Glutamatergic neuron (in vitro differentiated cells): ENCODE measurements at places on chromosomes 3 and 15. TPM values are rescaled to one million over a fixed set of nuclear protein-coding genes. Genes with fewer than 3 reads are reported as not detected.

Gene SOX14
- not detected for total RNA-seq

Gene SSR3
- total RNA-seq = 94.5 TPM

Gene AGTR1
- not detected for total RNA-seq

Gene TMEM207
- total RNA-seq = not detected

Gene PDZRN3
- total RNA-seq = 21.9 TPM

Gene RTP3
- not detected for total RNA-seq

Gene GRAMD1C
- 2.1 TPM for total RNA-seq

Gene HES1
- total RNA-seq = 0.34 TPM

Gene IGSF10
- 0.05 TPM for total RNA-seq

Gene VWA5B2
- total RNA-seq = 56.5 TPM

Gene CFAP100
- total RNA-seq = not detected

Gene ITIH4
- 8.0 TPM for total RNA-seq

Gene PLSCR4
- total RNA-seq = not detected

Gene XCR1
- total RNA-seq = not detected

Gene IQCF5
- total RNA-seq = not detected

Gene SMCO1
- total RNA-seq = not detected

Gene GUCA1C
- not detected for total RNA-seq

Gene GOLGA6A
- 0.83 TPM for total RNA-seq

Gene DAZL
- total RNA-seq = 0.51 TPM

Gene SH3GL3
- 2.8 TPM for total RNA-seq

Gene CACNA2D3
- total RNA-seq = 10.0 TPM

Gene CDCP1
- total RNA-seq = 0.71 TPM

Gene UBE2E2
- 40.6 TPM for total RNA-seq

Gene AHSG
- not detected for total RNA-seq

Gene COL8A1
- total RNA-seq = 0.25 TPM

Gene TRAT1
- not detected for total RNA-seq

Gene FEZF2
- total RNA-seq = 0.49 TPM

Gene ATG7
- total RNA-seq = 23.0 TPM

Gene B3GNT5
- total RNA-seq = 2.9 TPM

Gene BNC1
- total RNA-seq = 1.1 TPM

Gene PGBD4
- 1.7 TPM for total RNA-seq

Gene USF3
- total RNA-seq = 14.9 TPM

Gene USP13
- total RNA-seq = 28.5 TPM

Gene AMT
- total RNA-seq = 12.4 TPM
